Panc1 (cell line): ENCODE measurements at places on chromosomes 11 and 22. TPM values are rescaled to one million over a fixed set of nuclear protein-coding genes. Genes with fewer than 3 reads are reported as not detected.

DNA sequence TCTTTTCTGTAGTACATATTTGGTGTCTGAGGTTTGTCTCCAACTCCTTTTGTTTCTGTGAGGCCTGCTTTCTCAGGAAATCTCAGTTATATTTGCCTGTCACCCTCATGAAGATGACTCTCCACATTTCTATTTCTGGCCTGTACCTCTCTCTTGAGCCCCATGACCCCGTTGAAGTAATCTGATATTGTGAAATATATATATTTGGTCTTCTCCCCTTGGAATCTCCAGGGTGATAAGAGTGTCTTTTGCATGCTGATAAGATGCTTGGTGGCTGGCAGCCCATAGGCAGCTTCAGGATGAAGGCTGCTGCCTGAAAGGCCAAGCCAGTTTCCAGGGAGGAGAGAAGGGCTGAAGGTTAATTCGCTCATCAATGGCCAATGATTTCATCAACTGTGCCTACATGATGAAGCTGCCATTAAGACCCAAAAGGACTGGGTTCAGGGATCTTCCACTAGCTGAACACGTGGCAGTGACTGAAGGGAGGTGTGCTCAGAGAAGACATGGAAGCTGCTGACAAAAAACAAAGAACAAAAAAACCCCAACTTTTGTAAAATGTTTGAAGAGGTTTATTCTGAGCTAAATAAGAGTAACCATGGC, 67.4 kb downstream of the MICAL2 start:
- no peak for DNase-seq

GRCh38 chr11:57675176-57675941, 7.4 kb downstream of the ZDHHC5 start:
- DNase-seq: no peak

GRCh38 chr11:20097319-20098221, 62.7 kb downstream of the DBX1 start:
- DNase-seq: no peak

The FOLH1 gene
- 0.98 TPM for total RNA-seq

The CACNA1I gene
- 0.23 TPM for total RNA-seq
